D721Med (cell line): ENCODE measurements at places on chromosomes 5 and 9.

GRCh38 chr5:121867403-121867802, 15.7 kb downstream of the FTMT start:
- DNase-seq, result no peak

GRCh38 chr9:96008502-96009222, 133.2 kb downstream of the ERCC6L2 start:
- DNase-seq, result no peak

DNA sequence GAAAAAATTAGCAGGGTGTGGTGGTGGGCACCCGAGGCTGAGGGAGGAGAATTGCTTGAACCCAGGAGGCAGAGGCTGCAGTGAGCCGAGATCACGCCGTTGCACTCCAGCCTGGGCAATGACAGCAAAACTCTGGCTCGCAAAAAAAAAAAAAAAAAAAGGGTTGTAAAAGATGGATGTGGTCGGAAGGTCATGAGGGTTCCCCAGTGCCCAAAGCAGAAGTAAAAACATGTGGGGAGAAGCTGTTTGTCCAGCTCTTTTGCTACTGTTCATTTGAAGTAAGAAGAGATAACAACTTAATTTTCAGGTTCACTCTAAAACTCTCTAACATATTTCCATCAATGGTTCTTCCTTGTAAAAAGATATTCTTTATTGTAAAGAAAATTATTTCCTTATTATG, 57.1 kb upstream of the GOLPH3 start:
- no peak for DNase-seq

DNA sequence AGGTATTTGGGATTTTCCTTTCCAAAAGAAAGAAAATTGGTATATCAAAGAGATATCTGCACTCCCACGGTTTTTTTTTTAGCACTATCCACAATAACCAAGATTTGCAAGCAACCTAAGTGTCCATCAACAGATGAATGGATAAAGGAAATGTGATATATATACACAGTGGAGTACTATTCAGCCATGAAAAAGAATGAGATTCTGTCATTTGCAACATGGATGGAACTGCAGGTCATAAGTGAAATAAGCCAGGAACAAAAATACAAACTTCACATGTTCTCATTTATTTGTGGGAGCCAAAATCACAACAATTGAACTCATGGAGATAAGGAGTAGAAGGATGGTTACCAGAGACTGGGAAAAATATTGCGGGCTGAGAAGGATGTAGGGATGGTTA, 9.8 kb downstream of the ANKRD31 start:
- no peak for DNase-seq

DNA sequence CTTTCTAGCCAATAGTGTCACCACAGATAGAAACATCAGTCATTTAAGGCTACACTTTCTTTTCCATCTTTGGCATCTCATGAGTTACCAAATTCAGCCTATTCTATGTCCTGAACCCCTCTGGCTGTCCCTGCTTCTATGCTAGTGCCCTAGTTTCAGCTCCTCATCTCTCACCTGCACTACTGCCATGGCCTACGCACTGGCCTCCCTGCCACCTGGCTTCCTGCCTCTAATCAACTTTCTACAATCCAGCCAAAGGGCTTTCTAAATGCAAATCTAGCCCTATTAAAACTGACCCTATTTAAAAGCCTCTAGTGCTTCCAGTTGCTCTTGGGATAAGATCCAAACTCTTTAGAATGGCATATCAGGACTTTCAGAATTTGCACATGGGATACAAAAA, 482.9 kb downstream of the TMEM38B start:
- no peak for DNase-seq

DNA sequence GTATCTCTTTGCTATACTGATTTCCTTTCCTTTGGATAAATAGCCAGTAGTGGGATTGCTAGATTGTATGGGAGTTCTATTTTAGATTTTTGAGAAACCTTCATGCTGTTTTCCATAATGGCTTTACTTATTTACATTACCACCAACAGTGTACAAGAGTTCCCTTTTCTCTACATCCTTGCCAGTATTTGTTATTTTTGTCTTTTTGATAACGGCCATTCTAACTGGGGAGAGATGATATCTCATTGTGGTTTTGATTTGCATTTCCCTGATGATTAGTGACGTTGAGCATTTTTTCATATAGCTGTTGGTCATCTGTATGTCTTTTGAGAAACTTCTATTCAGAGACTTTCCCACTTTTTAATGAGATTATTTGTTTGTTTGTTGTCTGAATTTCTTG, 25.8 kb downstream of the NADK2 start:
- no peak for DNase-seq

DNA sequence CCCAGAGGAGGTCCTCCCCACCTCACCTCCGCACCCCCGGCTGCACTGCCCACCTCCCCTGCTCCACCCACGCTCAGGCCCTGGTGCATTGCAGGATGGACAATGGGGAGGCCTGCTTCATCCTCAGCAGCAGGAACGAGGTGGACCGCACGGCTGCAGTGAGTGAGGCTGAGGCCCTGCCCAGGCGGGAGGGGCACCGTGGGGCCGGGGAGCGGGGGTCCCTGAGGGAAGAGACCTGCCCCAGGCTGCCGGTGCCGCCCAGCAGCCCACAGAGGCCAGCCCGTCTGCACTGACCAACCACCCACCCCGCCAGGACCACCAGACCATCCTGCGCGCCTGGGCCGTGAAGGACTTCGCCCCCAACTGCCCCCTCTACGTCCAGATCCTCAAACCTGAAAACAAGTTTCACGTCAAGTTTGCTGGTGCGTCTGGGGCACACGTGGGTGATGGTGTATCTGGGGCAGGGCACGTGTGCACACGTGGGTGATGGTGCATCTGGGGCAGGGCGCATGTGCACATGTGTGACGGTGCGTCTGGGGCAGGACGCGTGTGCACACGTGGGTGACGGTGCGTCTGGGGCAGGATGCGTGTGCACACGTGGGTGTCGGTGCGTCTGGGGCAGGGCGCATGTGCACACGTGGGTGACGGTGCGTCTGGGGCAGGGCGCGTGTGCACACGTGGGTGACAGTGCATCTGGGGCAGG, 66.7 kb downstream of the KCNT1 start:
- no peak for DNase-seq

GRCh38 chr5:113153512-113154097, 177.0 kb downstream of the DCP2 start:
- no peak for DNase-seq

GRCh38 chr9:124098141-124098905, 86.8 kb downstream of the LHX2 start:
- no peak for DNase-seq

GRCh38 chr9:5389109-5389732, 48.5 kb downstream of the PLGRKT start:
- DNase-seq, result no peak

- DNase-seq, result no peak
Observed at GRCh38 chr5:166431456-166431855, 1860.0 kb upstream of the WWC1 start.

DNA sequence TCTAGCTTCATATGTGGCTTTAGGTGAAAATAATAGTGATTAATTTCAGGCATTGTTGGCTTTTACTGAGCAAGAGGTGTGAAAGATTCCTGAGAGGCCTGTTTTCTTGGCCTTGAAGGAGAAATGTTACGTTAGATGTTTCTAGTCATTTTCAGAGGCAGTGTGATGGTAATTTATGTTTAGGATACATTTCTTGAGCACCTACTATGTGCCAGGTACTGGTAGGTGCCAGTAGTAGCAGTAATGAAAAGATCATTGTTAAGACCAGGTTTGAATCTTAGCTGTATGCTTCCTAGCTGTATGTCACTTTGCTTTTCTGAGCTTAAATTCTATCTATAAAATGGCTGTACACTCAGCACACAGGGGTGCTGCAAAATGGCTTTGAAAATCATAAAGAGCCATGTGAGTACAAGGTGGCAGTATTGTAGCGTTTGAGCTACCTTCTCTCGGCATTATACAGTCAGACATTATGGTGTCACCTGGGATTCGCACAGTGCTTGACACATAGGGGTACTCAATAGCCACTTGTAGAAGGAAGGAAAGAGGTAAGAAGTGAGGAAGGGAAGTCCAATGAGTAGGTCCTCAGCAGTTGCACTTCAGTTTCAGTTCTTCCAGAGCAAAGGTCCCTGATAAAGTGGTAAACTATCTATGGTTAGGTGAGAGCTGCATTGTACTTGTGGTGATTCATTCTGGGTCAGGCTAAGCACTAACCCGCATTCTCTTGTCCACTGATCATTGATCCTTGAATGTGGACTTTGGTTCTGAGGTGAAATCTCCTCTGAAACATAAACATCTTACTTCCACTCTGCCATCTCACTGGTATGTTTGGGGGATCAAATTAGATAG, 166.5 kb upstream of the NR3C1 start:
- no peak for DNase-seq
